ENCODE measurements at places on chromosomes 5 and 9.

- peak; percentile 62 for DNase-seq
These were observed 315.5 kb upstream of the C9orf72 start for GRCh38 chr9:27888661-27889295.

GRCh38 chr9:87096506-87096905 lies 149.2 kb upstream of the GAS1 start:
- no peak for DNase-seq

- DNase-seq, result no peak
These were observed 180.8 kb downstream of the GAPVD1 start for GRCh38 chr9:125442452-125442851.

DNA sequence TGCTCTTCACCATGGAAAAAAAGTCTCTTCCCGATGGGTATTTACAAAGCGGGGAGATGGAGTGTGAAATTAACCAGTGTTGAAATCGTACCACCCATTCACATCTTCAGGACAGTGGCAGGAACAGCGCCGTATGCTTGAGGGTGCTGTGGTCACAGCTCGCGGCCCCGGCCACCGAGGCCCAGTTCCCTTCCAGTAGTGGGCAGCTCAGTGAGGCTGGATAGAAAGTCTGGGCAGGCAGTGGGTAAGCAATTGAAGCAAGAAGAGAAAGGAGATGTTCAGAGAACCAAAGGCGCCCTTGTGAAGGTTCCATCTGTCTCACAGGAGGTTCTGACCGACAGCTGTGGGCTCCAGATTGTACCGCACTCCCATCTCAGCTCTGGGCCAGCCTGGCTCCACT lies 59.1 kb downstream of the SECISBP2 start:
- DNase-seq, result no peak

DNA sequence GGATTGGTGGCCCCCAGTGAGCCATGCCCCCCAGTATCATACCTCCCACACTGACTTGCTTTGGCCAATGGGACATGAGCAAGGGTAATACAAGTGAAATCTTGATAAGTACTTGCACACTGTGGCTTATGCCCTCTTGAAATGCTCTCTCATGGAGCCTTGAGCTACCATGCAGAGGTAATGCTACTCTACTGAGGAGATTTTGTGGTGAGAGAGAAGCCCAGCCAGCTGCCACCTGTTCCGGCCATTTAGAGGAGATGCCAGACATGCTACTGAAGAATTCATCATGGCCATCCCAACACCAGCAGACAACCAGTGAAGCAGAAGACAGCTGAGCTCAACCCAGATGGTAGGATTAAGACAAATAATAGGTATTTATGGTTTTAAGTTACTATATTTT lies 299.5 kb downstream of the MEF2C start:
- no peak for DNase-seq

GRCh38 chr9:36791222-36791950 lies 218.7 kb downstream of the MELK start:
- DNase-seq, result no peak

DNA sequence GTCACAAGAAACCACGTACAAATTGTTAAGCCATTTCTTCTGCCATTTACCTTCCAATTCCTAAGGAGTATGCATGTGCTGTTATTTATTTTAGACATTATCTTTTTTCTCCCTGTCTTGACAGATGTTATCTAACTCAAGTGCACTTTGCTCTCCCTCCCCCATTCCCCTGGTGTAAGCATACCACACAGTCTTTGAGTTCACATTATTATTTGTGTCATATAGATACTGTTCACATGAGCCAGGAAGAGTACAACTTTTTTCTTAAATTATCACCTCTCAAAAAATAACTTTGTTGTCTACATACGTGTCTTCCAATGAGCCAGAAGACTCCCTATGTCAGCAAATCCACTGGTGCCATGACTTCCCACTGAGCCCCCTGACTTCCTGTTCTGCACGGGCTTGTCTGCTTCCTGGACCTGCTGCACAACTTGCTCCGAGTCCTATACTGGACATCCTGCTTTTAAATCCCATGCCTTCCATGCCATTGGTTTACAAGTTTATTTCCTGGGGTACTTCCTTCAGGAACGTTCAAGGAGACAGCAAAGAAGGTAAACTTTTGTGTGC lies 19.9 kb upstream of the FAM120A start:
- DNase-seq, result no peak

DNA sequence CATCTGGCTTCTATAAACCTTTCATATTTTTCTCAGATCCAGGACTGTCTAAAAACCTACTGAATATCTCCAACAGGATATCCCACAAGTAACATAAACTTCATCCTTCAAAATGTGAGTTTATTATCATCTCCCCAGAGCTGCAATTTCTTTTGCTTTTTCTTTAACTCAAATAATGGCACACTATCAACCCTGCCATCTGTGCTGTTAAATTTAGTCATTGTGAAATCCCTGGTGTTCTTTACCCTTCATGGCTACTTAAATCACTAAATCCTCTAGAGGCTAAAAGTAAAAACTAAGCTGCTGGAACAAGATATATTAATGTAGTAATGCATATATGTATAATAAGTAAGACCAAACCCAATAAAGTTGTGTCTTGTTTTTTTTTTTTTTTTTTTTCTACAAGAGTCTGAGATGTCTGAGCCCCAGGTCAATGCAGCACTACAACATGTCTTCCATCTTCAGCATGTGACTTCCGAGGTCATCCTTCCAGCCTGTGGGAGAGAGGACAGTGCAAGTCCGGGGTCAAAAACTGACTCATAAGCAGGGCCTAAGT lies 362.9 kb downstream of the ADGRV1 start:
- DNase-seq, result no peak

DNA sequence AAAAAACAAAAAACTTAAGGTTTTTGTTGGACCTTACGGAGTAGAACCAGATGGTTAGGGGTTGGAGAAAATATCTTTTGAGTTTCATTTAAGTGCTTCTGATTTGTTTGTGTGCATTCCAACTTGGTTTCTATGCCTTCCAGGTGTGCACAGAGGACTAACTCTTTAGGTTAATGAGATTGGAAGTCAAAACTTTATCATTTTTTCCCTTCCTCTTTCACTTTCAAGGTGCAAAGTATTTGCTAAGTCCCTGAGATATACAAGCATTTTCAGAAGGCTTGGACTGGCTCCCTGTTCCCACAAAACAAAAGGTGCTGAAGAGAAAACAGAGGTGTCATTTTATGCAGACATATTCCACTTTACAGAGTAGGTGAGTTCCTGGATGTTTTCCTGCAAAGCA lies 30.3 kb upstream of the CER1 start:
- no peak for DNase-seq

GRCh38 chr5:126056352-126056751 lies 366.9 kb upstream of the GRAMD2B start:
- DNase-seq, result no peak

GRCh38 chr9:94870793-94871558 lies 144.5 kb downstream of the AOPEP start:
- DNase-seq, result no peak

GRCh38 chr5:54746346-54746745 lies 228.8 kb downstream of the SNX18 start:
- no peak for DNase-seq

DNA sequence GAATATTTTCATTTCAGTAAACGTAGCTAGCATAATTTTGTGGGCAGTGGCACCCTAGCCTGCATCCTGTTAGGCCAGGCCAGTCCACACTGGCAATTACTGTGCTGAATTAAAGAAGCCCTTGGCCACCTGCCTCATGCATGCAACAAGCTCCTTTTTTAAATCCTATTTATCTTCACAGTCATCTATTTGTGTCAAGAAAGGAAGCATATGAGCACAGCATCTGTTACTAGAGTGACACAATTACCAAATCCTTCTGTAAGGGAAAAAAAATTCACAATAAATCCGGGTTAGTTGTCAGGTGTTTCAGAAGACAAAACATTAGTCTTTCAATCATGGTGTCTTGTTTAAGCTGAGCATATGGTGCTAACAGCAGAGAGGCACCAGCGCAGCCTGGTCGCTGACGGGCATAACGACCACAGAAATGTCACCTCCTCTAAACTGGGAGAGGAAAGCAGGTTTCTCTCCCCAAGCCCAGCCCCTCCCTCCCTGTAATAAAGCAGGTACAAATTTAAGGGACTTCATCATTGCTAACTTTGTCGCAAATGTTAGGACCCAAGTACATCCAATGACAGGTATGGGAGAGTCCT lies 520.6 kb downstream of the CTNND2 start:
- DNase-seq, result no peak

DNA sequence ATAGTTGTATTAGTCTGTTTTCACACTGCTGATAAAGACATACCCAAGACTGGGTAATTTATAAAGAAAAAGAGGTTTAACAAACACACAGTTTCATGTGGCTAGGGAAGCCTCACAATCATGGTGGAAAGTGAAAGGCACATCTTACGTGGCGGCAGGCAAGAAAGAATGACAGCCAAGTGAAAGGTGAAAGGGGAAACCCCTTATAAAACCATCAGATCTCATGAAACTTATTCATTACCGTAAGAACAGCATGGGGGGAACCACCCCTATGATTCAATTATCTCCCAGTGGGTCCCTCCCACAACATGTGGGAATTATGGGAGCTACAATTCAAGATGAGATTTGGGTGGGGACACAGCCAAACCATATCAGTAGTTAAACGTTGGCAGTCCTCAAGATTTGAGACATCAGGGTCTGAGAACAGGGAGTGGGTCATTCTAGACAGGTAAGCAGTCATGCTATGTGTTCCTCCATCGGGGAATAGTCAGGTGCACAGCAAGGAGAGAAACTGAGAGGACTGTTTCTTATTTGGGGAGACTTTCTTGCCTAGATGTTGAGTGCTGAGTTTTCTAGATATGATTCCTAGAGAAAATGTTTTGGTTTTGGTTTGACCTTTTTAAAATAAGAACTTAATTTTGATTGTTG lies 45.8 kb upstream of the ENTREP1 start:
- DNase-seq, result no peak

DNA sequence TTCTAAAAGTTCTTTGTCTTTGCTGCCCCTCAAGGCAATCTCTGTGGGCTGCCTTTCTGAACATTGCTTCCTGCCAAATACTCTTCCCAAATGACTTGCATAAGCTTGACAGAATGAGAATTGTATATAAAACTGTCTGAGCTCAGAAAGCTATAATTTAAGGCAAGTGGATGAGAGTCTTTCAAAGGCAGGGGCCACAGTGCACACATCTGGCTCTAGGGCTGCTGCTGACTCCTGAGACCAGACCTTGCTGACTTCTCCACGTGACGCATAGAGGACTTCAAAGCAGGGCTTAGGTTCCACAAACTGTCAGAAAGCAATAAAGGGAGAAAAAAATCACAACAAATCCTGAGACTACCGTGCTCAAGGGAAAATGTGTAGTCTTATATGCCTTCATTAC lies 79.4 kb upstream of the DIRAS2 start:
- no peak for DNase-seq

- no peak for DNase-seq
These were observed 59.2 kb downstream of the CCDC192 start for GRCh38 chr5:127762412-127762811.

GRCh38 chr5:124652514-124652819 lies 94.0 kb downstream of the ZNF608 start:
- no peak for DNase-seq

- DNase-seq, result no peak
These were observed 151.8 kb upstream of the COL5A1 start for GRCh38 chr9:134489621-134490408.

- peak; percentile 92 for DNase-seq
These were observed 4.4 kb upstream of the ST6GALNAC6 start for GRCh38 chr9:127903557-127904475.

DNA sequence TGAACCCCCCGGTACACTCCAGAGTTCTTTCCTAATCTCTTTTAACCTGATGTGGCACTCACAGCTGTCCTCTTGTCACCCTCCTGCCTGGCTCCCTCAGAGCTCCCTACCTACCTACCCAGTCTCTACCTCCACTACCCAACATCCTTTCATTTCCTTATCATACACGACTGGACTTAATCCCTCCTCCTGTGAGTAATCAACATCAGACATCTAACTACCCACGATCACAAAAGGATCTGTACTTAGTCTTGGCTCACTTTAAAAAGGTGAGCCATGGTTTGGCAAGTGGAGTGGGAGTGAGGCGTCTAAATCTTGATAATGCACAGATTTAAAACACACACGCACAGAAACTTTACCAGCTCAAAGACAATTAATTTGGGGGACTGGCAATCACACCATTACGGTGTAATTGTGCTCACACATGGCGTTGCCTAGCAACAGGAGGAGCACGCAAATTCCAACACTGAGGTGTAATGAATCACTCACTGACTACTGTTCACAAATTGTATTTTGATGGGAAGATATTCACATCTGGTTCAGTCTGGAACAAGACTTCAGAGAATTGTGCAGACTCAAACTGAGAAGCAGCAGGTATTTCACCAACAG lies 235.9 kb downstream of the EPB41L4A start:
- no peak for DNase-seq

GRCh38 chr5:158852622-158853021 lies 247.1 kb downstream of the EBF1 start:
- DNase-seq, result no peak

DNA sequence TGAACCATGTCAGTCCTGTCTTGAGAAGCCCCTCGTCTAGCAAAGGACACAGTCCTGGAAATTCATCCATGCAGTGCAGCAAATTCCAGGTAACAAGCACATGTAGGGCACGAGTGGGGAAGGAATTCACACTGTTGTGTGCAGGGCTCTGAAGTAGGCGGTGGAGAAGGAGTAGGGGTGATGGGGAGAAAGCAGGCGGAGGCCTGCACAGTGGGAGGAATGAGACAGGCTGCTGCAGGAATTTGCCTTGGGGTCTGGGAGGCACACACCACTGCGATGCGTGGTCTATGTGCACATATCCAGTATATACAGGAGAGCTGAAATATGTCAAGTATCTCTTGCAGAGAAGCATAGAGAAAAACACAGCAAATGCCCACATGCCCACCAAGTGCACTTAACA lies 249.2 kb upstream of the IRX2 start:
- DNase-seq, result no peak

DNA sequence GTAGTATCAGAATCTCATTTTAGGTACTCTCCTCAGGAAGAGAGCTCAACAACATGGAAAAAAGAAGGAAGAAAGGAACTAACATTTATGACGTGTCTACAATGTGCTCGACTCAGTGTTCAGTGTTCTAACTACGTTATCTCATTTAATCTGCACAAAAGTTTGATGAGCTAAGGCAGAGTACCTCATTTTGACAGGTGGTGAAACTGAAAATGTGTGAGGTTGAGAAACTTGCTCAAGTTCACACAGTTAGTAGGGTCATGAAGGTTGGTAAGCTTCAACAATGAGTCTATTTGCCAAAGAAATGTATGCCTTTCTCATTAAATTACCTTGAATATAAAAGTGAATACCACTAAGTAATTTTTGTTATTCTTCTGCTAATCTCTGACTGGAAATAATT lies 165.1 kb downstream of the CAAP1 start:
- no peak for DNase-seq

- no peak for DNase-seq
These were observed 443.4 kb downstream of the ANXA1 start for GRCh38 chr9:73595036-73595545.

GRCh38 chr5:157708866-157709265 lies 22.4 kb upstream of the THG1L start:
- DNase-seq, result no peak
